Activated naive CD4-positive, alpha-beta T cell treated with Interleukin-2 at 50 U/mL for 16 hours (primary cell): ENCODE measurements at places on chromosomes 2 and 18.

- DNase-seq = no peak
These were observed 161.5 kb downstream of the NAPG start for GRCh38 chr18:10687161-10687925.

DNA sequence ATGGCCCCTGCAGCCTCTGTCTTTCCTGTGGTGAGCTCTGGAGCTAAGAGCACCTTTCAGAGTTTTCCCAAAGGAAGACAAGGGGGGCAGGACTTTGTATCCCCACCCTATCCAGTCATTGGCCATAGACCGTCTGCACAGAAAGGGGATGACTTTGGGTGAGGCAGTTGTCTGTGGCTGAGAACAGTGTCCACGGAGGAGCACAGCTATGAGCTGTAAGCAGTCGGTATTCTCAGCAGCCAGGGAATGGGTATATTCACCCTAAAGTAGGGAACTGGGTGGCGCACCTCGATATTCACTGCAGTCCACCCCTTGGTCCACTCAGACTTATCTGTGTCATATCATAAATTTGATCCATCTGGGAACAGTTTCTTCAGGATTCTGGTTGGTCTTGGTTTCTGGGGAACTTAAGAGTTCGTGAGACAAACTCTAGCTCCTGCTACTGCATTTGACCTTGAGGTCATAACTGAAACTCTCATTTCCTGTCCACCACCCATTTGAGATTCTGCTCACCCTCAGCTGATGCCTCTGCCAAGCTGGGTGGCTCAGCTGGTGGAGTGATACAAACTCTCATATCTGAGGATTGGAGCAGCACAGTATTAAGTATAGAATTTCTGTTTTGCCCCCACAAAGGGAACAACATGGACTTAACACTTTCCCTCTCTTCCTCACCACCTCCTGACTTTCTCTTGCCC, 45.2 kb upstream of the SCG2 start:
- no peak for DNase-seq

DNA sequence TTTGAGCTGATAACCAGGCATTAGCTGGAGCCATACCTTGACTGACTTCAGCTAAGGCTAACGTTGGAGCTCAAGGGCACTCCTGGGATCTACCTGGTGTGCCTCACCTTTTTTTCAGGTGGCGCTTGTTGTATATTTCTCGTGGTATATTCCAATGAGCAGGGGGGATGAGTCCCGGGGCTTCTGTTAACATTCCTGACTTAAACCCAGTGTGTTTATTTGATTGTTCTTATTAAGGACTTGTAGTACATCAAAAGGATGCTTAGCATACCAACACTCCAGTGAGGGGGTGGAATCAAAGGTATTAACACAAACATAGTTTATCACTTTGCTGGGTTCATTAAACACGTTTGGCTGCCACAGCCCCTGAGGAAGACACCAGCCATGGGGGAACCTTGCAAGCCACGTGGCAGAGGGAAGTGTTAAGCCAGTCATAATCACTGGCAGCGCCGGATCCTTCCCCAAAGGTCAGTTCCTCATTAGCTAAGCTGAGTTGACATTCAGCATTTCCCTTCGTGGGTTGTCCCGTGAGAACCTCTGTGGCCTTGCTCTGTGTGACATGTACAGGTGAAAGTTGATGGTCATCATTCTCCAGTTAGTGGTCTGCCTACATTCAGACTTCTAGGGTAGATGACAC, 119.5 kb upstream of the MCFD2 start:
- DNase-seq = no peak

DNA sequence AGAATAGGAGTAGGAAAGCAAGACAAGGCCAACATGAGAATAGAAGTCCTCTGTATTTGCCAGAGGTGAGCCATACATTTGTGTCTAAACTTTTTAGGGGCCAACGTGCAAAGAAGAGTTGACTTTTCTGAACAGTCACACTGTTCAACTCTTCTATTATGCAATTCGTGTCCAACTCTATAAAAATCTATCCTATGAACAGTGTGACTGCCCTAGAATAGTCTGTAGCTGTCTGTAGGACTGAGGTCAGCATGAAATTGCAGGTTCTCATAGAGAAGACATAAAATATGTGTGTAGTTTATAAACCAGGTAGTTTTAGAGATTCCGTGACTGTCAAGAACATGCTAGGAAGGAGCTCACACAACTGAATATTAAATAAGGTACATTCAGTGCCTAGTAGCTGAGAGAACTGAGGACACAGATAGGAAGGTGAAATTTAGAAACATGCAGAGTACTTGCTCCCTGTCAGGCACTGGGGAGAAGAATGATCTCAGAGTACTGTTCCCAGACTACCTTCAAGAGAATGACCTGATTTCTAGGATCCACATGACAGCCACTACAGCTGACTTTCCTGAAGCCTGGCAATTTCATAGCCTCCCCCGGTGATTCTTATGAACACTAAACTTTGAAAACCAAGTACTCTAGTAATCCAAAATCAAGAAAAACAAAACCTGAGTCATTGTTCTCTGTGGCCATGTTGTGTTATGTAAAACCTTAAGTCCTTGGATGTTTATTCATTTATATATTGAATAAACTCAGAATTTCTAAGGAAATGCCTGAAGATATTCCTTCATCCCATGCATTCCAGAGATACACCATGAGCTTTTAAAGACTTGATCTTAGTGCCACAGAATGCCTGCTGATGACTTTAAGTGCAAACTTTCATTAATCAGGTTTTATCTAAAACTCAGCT, 201.5 kb upstream of the BOD1L2 start:
- no peak for DNase-seq

- DNase-seq = peak; percentile 68
These were observed 45.5 kb upstream of the LDAH start for GRCh38 chr2:20868377-20868776.

GRCh38 chr2:98479959-98480524, 35.4 kb downstream of the INPP4A start:
- DNase-seq = peak; percentile 69

GRCh38 chr2:101732199-101732598, 34.7 kb downstream of the MAP4K4 start:
- no peak for DNase-seq

- DNase-seq = no peak
These were observed 84.4 kb downstream of the SESTD1 start for GRCh38 chr2:179180242-179180641.

DNA sequence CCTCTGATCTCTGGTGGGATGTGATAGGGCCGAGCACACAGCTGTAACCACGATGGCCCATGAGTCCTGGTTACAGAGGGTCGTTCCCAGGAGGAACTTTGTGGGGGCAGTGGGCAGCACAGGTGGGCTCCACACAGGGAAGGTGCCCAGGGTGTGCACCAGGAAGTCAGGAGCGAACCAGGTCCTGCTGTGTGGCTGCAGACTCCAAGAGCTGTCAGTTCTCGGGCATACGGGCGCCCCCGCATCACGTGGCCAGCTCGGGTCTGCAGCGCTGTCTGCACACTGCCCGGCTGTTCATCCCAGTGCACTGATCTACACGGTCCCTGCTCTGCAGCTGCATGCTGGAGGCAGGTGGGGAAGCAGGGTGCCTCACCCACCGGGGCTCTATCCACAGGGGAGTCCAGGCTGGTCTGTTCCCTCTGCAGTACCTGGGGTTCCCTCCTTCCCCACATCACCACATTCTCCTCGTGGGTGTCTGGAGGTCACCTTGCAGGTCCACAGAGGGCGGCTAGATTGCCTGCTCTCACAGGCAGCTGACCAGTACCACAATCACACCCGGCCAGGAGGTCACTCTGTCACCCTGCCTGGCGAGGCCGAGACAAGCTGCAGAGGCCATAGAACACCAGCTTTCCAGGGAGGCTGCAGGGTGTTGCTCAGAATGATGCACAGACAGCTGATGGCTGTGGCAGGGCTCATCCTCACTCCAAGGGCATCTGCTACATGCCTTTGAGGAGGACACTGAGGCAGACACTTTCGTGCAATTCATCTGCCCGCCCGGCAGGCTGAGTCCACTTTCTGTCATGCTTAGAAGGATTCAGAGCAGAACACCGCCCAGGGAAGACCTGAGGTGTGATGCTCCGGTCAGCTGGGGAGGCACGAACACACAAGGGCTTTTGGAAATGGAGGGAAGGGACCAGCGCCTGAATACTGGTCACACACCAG, 202.7 kb downstream of the EIPR1 start:
- DNase-seq = no peak

DNA sequence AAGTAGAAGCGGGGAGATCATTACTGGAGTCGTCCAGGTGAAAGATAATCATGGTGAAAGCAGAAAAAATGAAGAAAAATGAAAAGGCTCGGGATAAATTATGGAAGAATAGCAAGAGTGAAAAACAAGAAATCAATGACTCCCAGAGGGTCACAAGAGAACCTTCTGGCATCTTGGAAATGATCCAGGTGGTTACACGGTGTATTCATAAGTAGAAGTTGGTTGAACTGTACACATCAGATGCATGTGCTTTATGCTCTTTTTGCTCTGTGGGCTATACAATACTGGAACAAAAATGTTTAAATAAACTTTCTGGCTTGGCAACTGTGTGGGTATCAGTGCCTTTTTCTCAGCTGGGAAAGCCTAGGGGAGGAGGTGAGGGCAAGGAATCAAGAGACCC, 348.9 kb downstream of the RND3 start:
- no peak for DNase-seq

DNA sequence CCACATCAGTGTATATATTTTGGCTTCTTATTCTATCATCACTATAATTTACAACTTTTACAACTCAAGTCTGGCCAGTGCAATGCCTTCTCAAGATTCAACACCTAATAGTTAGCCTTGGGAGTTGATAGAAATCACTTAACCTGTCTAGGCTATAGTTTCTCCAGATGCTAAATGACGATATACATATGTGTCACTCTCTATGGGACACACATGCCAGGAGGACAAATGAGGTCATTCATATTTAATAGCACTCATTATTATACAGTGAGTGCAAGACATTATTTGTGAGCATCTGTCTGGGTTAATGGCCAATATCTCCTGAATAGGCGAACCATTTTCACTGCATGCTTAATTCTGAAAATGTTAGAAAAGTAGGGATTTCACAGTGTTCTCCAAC, 89.8 kb downstream of the ALK start:
- DNase-seq = no peak

DNA sequence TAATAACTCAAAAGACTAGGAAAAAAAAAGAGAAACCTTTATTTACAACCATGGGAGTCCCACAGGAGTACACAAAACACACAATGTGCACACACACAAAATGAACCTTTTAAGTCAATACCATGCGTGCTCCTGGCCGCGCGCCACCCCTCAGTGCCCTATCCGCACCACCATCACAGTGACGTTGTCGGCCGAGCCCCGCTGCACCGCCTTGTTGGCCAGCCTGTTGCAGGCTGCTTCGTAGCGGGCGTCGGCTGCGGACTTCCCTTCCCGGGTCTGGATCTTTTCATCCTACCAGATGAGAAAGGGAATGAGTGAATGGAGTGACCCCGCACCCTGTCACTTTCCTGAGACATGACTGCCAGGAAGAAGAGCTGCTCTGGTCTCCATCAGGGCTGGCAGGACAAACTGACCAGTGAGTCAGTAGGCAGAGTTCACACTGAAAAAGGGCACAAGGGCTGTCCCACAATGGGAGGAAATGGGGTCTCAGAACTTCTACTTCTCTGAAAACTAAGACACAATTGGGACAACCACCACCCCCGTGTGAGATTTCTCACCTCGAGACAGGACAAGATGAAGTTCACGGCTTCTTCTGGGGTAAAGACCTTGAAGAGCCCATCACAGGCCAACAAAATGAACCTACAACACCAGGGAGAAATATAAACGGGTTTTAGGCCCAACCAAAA, 11.8 kb downstream of the ERFE start:
- no peak for DNase-seq

DNA sequence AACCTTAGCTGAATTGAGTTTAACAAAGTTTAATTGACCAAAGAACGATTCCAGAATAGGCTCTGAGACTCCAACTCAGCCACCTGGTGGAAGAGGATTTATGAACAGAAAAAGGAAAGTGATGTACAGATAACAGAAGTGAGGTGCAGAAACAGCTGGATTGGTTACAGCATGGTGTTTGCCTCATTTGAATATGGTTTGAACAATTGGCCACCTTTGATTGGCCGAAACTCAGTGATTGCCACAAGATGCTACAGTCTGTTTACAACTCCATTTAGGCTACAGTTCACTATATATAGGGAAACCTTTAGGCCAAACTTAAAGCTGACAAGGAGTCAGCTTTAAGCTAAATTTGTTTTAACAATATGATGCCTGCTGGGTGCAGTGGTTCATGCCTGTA, 28.1 kb upstream of the SLC35G4 start:
- DNase-seq = no peak

GRCh38 chr2:177678939-177679338, 286.4 kb downstream of the AGPS start:
- no peak for DNase-seq

GRCh38 chr2:40102447-40102846, 323.4 kb upstream of the THUMPD2 start:
- DNase-seq = no peak

DNA sequence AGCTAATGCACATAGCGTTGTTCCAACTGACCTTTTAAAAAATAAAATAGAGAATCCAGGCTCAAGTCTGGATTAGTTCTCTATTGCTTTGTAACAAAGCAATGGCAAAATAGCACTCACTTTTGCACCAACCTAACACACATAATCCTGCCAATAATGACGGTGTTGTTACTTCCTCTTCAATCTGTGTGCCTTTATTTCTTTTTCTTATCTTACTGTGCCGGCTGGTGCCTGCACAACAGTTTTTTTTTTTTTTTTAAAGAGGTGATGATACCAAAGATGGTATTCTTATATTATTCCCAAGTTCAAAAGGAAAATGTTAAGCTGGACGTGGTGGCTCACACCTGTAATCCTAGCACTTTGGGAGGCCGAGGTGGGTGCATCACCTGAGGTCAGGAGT, 3.4 kb downstream of the PLB1 start:
- DNase-seq = no peak

- no peak for DNase-seq
These were observed 46.5 kb upstream of the SLC30A6 start for GRCh38 chr2:32119161-32119560.

DNA sequence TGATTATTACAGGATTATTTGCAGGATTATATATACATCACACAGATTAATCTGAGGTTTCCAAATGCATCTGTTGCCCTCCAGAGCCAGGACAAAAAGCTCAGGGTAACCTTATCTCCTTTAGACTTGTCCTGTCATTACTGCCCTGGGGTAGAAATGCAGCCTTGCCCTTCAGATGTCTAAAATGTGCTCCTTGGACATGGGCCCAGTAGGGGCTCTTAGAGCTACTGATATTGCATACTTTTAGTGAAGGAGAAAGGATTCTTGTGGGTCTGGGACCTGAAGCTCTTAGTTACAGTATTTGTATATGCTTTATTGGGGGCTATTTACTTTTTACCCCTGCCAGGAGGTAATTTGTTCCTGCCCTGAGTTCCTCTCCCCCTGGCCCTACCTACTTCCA, 56.1 kb downstream of the PRKRA start:
- no peak for DNase-seq

DNA sequence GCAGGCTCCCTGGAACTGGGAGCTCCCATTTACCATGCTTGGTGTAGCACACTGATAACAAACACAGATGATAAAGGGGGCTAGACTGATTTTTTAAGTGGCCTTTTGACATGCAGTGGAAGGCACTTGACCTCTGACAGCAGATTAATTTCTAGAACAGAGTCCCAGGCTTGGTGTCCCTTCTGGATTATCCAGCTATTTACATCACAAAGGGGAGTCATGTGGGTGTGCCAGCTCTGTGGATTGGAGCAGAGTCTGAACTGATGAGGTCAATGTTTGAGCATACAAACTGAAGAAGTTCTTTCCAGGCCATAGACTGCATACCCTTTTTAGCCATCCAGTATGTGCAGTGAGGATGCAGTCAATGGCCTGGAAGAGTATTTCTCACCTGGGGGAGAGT, 31.5 kb upstream of the SIX2 start:
- no peak for DNase-seq

GRCh38 chr2:129319422-129319717, 660.1 kb upstream of the RAB6C start:
- DNase-seq = no peak
